Effector CD8-positive, alpha-beta T cell (primary cell): ENCODE measurements at places on chromosomes 16 and 17.

DNA sequence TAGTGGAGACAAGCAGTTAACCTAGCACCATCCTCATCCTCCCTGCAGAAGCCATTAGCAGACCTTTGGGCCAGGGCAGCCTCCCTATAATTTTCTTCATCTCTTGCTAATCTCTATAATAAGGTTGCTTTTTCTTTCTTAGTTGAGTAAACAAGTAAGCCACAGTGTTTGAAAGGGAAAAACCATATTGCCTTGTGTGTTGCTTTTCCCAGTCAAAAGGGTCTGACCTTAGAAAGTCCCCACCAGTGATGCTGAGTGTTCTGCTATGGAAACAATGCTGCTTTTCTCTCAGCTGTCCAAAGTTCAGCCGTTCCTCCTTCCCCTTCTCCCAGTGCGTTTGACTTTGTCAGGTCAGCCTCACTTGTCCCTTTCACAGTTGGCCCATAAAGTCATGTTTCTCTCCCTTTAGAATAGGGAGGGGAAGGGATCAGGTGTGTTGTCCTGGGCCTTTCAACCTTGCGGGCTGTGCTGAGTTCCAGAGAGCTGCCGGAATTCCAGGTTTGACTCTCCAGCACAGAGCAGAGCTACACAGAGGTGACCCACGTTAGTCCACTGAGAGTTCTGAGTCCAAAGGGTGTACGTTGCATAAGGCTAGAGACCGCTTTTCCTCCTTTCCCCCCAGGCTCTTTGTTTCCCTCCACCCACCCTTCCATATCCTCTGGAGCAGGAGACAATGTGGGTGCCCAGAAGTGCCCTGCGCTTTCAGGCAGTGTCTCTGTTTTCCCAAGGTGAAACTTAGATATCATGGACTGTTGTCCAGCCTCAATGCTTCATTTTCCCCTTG lies 15.9 kb upstream of the CLEC18C start:
- DNase-seq, result no peak

DNA sequence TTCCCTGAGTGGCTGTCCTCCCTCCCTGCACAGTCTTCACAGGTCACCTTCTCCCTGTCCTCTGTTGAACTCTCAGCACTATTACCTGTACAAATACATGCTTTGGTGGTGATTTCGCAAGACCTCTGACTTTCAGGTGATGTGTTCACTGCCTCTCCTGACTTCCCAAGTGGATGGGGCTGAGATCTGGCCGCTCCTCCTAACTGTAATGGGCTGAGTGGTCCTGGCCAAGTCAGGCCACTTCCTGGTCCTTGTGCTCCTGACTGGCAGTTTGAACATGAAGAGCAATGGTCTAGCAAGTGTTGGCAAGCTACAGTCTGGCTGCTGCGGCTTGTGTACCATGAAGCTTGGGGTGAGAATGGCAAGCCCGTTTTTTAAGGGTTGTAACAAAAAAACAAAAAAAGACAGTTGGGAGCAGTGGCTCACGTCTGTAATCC lies 11.7 kb upstream of the TMED6 start:
- no peak for DNase-seq

GRCh38 chr16:84985079-84986065 lies 26.0 kb downstream of the ZDHHC7 start:
- DNase-seq, result no peak

DNA sequence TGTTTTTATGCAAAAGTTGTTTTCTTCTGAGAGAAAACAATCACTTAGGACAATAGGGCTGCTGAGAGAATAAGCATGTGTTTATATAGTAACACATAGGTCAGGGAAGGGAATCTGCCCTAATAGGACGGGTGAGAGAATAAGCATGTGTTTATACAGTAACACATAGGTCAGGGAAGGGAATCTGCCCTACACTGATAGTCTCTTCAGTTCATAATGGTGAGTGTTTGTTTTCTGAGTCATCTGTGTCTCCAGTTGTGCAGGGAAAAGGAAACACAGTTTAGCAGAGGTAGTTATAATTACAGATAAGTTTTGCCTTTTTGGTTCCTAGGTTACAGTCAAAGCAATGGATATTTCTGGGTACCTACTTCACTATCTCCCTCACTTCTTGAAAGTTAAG lies 252.3 kb upstream of the CA10 start:
- DNase-seq, result no peak

- no peak for DNase-seq
Observed at GRCh38 chr16:86951831-86952598, 365.2 kb downstream of the C16orf95 start.

- no peak for DNase-seq
Observed at GRCh38 chr16:66479661-66480264, 52.7 kb downstream of the BEAN1 start.

DNA sequence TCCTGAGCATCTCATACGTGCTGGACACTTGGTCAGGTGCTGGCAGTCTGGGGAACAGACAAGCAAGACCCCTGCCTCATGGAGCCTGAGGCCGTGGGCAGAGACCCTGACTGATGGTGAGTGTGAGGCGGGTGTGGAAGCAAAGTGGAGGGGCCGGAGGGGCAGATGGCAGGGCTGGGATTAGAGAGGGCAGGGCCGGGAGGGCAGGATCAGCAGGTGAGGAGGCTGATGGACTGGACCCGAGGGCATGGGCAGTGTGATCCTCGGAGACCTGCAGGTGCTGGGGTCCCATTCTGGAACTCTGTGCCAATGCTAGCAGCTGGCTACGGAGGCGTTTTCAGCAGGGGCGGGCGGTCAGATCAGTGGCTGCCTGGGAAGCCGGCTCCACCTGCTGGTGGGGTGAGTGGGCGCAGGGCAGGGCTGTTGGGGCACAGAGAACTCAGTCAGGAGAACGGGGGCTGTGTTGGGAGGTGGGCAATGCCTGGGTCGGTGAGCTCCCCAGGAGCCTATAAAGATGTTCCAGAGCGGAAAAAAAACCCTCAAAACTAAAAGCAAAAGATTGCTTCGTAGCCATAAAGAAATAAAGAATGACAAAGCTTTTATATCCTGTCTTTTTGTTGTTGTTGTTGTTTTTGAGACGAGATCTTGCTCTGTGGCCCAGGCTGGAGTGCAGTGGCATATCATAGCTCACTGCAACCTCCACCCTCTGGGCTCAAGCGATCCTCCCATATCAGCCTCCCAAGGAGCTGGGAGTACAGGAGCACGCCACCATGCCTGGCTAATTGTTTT lies 8.9 kb upstream of the C16orf74 start:
- no peak for DNase-seq

- no peak for DNase-seq
Observed at GRCh38 chr16:69903865-69904415, 47.2 kb upstream of the CLEC18A start.

DNA sequence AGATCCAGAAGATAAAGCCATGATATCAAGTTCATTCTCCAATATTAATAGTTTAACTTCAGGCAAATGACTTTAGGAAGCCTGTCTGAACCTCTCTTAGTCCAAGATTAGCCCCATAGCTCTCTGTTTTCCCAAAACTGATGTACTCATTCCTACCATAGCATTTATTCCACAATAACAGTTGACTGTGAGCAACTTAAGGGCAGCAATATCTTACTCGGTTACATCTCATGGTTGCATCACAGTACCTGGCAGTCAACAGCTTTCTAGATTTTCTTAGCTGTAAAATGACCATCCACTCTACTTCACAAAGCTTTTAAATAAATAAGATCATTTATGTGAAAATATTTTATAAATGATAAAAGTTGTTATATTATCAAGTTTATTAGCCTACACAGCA lies 58.2 kb upstream of the STAC2 start:
- no peak for DNase-seq

DNA sequence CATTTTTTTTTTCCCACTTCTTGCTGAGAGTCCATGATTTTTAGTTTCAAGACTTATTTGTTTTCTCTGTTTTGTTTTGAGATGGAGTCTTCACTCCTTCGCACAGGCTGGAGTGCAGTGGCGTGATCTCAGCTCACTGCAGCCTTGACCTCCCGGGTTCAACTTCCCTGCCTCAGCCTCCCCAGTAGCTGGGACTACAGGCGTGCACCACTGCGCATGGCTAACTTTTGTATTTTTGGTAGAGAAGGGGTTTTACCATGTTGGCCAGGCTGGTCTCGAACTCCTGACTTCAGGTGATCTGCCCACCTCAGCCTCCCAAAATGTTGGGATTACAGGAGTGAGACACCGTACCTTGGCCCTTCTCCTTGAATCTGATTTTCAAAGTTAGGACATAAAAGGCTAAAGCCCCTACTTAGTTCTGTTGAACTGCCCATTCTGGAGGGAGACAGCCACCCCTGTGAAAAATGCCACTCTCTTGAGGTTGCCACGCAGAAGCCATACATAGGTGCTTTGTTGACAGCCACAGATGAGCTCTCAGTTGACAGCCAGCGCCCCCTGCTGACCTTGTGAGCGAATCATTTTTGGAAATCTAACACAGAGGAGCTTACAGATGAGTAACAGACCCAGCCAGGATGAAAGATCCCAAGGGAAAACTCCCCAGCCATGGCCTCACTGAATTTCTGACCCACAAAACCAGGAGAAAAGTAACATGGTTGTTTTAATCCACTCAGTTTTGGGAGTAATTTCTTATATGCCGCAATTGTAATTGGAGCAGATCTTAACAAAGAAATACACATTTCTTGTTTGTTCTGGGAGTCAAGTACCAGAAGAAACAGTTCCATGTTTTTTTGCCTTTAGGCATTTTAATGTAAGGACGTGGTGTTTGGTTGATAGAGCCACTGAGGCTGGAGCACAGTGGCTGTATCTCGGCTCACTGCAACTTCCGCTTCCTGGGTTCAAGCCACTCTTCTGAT lies 38.8 kb downstream of the PKD1L3 start:
- DNase-seq, result peak; percentile 61

- no peak for DNase-seq
Observed at GRCh38 chr16:57798953-57799599, 3.2 kb downstream of the KIFC3 start.

- DNase-seq, result no peak
Observed at GRCh38 chr17:37413875-37414519, 7.3 kb downstream of the TADA2A start.

- DNase-seq, result no peak
Observed at GRCh38 chr17:66540131-66540781, 237.8 kb downstream of the PRKCA start.

GRCh38 chr17:19766421-19767270 lies 18.5 kb upstream of the ALDH3A1 start:
- peak; percentile 70 for DNase-seq

- DNase-seq, result no peak
Observed at GRCh38 chr17:4635823-4636375, 5.6 kb downstream of the ALOX15 start.

DNA sequence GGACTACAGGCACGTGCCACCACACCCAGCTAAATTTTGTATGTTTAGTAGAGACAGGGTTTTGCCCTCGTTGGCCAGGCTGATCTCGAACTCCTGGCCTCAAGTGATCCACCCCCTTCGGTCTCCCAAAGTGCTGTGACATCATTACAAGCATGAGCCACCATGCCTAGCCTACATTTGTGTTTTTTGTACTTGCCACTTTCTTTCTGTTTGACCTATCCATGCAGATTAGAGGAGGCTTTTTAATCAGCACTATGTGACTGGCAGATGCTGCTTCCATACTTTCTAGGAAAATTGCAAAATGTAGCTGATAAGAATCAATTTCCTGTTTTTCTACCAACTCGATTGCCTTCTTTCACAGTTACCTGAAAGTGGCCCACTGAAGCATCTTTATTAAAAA lies 57.3 kb downstream of the B9D1 start:
- no peak for DNase-seq

GRCh38 chr17:29705386-29705785 lies 82.7 kb upstream of the CORO6 start:
- DNase-seq, result no peak

GRCh38 chr17:9120471-9120870 lies 99.2 kb downstream of the NTN1 start:
- DNase-seq, result no peak

- peak; percentile 53 for DNase-seq
Observed at GRCh38 chr16:71412270-71413160, 29.3 kb downstream of the TLE7 start.

DNA sequence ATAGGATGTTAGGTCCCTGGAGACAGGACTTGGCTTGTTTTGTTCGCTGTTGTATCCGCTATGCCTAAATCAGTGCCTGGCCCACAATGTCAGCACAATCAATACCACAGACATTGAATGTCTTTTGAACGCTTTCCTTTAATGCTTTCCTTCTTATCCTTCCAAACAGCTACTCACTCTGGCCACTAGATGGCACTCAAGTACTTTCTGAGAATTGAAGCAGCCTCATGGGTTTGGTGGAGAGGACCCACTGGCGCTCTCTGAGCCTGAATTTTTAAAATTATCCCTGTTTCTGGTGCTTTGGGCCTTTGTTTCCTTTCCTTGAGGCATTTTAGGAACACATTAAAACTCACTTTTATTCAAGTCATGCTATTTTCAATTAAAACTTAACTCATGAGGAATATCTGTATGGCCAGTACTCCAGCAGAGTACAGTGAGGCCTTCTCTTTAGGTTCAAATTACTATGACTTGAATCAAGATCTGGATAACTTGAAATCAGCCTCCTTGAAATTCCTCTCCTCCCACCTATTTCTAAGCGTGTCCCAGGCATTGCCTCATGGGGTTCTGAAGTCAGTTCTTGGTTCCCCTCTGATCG lies 3.2 kb upstream of the NLRP1 start:
- peak; percentile 37 for DNase-seq

- DNase-seq, result no peak
Observed at GRCh38 chr17:81162491-81162890, 2.8 kb upstream of the PVALEF start.

DNA sequence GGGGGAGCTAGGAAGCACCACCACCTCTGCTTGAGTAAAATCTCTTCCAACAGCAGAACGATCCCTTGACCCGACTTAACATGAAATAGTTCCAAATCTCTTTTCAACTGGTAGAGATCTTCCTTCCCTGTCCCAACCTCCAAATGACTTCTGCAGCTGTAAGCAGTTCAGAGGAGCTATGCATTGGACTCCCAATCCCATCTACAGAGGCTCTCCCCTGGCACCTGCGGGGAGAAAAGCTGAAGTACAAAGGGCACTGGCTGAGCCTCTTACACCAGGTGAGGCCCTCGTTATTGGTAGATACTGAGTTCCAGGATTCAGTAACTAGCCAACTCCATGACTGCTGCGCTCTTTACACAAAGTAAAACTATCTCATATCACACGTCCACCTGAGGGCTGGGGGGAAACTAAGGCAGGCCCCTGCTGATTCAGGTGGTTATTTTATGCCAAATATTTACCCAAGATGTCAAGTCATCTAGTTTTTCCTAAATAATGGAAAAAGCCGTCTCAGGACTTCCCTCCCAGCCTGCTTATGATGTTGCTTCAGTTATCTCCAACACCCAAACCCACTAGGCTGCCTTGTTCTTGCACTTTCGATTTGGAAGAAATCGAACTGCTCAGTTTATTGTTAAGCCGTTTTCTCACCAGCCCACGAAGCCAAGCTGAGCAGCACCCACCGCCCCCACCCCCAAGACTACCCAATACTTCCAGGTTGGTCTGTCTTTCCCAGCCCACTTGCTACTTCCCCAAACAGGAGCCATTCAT lies 3.2 kb downstream of the ACTG1 start:
- no peak for DNase-seq

- no peak for DNase-seq
Observed at GRCh38 chr16:65070831-65071432, 50.9 kb downstream of the CDH11 start.

DNA sequence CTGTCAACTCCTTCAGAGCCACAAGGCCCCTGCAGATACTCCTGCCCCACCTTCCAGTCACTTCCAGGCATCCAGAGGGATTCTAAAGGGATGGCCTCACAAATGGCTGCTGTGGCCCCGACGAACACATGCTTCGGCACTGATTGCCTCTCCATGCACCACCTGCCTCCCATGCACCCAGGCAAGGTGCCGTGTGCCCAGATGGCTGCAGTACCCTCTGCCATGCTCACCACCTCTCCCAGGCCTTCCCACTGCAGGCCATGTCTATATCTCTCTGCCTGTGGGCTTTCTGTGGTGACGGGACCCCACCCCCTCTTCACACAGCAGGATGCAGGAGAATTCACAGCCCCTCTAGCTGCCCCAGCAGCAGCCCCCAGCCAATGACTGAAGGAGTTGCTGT lies 27.9 kb upstream of the LYRM9 start:
- no peak for DNase-seq
